ENCODE measurements at places on chromosomes 2 and 18.

- no peak for DNase-seq
Observed at GRCh38 chr2:205020673-205021072, 475.4 kb downstream of the PARD3B start.

DNA sequence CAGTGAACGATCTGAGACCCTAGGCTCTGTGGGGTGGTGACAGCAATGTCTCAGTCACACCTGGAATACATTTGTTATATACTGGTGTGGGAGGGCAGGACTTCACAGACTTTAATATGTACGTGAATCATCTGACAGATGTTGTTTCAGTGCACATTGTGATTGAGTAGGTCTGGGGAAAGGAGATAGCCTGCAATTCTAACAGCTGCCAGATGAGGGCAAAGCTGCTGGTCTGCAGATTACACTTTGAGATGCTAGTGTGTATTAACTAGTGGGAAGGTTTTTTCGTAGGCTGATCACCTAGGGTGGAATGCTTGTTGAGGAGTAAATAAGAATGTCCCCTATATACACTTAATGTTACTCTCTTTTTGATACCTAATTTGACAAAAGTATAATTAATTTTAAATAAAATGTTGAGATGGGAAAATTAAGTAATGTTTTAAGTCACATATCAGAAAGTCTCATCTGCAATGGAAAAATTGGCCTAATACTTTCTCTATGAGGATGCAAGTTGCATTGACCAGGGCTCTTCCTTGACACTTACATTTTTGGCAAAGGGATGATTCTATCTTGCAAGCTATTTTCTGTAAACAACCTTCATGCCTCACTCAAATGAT, 496.9 kb upstream of the HNMT start:
- DNase-seq, result peak; percentile 28

- DNase-seq, result no peak
Observed at GRCh38 chr2:209610631-209611030, 161.0 kb upstream of the UNC80 start.

DNA sequence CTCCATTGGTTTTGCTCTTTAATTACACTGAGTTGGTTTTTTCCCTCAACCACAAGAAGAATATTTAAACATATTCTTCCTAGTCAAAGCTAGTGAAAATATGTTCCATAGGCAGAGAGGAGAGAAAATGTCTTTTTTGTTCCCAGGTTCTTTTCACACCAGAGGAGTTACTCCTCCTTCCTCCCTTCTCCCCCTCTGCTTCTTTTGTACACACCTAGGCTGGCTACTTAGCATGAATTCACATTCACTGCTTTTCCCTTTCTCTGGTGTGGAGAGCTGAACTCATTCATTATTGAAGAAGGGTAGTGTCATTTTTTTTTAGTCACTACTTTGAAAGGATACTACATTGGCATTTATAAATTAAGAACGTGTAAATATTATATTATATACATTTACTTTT, 56.6 kb upstream of the UGP2 start:
- no peak for DNase-seq

- no peak for DNase-seq
Observed at GRCh38 chr2:75356865-75357264, 157.5 kb upstream of the TACR1 start.

- DNase-seq, result no peak
Observed at GRCh38 chr2:129914538-129915302, 64.7 kb upstream of the RAB6C start.

DNA sequence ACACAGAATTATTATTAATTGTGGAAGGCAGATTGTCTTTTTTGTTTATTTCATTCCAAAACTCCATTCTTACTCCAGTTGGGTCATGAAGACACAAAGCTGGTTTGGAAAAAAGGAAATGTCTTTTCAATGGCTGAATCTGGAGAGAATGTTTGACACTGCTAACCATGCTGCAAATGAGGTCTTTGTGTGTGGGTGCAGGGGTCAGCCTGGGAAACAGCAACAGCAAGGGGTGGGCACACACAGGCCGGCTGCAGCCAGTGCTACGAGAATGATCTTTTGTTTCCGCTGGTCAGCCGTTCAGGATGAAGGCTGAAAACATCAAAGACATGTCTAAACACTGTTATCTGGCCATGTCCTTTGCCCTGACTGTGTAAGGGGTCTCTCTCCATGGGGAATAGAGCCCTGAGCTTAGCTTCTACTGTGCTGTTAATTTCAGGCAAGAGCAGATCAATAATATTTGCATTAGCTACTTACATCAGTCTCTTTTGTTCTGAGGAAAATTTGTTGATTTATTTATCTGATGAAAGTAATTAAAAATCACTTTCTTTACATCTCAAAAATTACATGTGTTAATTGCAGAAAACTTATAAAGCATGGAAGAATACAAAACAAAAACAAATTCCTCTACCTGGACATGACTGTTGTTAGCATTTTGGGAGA, 33.3 kb upstream of the E2F6 start:
- DNase-seq, result no peak

GRCh38 chr2:39781697-39782096, 2.6 kb upstream of the THUMPD2 start:
- DNase-seq, result no peak

- DNase-seq, result no peak
Observed at GRCh38 chr18:35513181-35513936, 15.6 kb upstream of the INO80C start.

GRCh38 chr2:101956465-101957438, 35.0 kb upstream of the IL1R2 start:
- no peak for DNase-seq

- DNase-seq, result no peak
Observed at GRCh38 chr2:189179570-189179950, at the start of gene COL5A2. Gene COL5A2, minus strand, starts transcription at chr2:189179761. Its CDS starts 157 bp downstream, at chr2:189179604.

DNA sequence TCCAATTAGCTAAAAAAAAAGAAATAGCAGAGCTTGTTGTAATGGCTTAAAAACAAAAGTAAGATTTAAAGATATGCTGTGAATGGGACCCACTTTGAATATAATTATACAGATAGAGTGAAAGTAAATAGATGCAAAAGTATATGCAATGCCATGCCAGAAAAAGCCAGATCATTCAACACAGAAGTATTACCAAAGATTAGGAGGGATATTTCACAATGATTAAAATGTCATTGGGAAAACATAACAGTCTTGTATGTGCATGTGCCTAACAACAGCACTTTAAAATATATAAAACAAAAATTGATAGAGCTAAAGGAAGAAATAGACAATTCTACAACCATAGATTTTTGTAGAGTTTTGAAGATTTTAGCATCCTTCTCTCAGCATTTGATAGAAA, 19.9 kb upstream of the SIGLEC15 start:
- DNase-seq, result no peak

DNA sequence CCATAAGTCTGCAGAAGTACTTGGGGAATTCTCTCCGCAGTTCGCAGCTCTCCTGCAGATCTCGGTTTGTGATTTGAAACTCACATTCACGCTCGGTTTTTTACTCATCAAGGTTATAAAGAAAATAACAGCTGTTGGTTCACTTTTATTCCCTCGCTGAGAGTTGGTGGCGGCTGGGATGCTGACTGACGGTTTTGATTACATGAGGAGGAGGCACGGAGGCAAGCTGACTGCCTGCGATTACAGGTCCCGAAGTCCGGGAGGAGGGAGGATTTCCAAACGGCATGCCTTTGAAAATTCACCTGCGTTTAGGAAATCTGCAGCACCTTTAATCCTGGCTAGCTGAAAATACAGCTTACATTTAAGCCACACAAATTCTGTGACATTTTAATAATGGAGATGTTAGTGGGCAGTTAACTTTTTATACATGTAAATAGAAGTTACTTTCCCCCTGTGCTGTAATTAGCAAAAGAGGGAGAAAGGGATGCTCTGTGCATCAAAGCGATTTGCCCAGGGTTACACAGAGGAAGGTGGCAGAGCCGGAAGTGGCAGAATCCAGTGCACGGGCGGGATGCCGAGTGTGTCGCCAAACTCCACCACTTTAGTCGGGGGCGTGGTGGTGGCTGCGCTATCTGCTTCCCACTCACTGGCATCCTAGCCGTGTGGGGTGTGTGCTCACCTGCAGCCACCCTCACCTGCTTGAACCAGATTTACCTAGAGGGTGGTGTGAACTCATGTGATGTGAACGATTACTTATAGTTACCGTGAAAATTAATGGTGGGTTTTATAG, 14.7 kb downstream of the AGAP1 start:
- DNase-seq, result no peak

DNA sequence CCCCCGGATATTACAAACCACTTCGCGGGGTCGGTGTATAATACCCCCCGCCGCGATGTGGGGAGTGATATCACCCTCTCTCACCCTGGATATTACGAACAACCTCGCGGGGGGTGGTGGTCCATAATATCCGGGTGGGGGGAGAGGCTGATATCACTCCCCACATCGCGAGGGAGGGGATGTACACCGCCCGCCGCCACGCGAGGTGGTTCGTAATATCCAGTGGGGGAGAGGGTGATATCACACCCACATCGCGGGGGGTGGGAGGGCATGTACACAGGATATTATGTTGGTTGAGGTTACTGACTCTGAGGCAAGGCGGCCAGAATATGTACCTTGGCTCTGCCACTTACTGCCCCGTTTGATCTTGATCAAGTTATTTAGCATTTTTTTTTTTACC, 14.8 kb upstream of the CWC22 start:
- no peak for DNase-seq

GRCh38 chr2:59713577-59713976, 839.9 kb downstream of the BCL11A start:
- DNase-seq, result no peak

GRCh38 chr2:226059961-226060627, 660.6 kb downstream of the NYAP2 start:
- DNase-seq, result no peak

DNA sequence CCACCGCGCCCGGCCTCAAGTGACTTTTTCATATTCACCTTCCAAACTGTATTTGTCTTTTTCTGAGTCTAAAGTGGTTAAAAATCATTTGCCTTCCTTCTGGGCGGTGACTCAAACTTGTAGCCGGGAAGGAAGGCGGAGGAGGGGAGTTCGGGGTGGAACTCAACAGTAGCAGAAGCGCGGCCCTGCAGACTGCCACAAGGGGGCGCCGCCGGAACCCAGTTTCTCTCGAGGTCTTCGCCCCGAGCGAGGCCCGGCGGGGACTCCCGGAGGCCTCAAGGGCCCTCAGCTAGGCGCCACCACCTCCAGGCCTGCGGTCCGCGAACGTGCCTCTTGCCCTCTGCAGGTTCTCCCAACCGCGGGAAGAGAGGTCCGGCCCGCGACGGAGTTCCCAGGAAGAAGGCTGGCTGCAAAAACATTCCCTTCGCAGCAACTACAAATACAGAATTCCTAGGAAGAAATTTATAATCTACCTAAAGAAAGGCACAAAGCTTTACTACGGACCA, 16.8 kb upstream of the ITM2C start:
- peak; percentile 95 for DNase-seq

GRCh38 chr2:135198481-135198880, 146.4 kb downstream of the RAB3GAP1 start:
- no peak for DNase-seq

DNA sequence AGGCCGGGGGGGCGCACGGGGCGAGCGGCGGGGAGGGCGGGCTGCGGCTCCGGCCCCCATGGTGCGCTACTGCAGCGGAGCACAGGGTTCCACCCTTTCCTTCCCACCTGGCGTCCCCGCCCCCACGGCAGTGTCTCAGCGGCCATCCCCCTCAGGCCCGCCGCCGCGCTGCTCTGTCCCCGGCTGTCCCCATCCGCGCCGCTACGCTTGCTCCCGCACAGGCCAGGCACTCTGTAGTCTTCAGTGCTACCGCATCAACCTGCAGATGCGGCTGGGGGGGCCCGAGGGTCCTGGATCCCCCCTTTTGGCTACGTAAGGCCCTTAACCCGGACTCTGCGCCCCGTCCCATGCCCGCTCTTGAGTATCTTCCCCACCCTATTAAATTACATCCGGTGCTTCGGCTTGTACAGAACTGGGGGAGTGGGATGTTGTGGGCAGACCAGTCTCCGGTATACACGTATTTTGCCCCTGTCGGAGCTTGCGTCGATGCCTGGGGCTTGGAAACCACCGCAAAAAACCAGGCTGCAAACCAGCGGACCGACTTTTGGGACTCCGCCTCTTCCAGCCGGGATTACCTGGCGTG, 598 bp upstream of the WBP1 start:
- peak; percentile 83 for DNase-seq

- DNase-seq, result no peak
Observed at GRCh38 chr18:52387175-52387574, 47.2 kb downstream of the DCC start.

- no peak for DNase-seq
Observed at GRCh38 chr2:62495761-62496160, 10.2 kb downstream of the TMEM17 start.

- no peak for DNase-seq
Observed at GRCh38 chr2:207354462-207354861, 175.3 kb upstream of the CREB1 start.

GRCh38 chr2:10140841-10141610, 18.5 kb downstream of the RRM2 start:
- DNase-seq, result no peak

- DNase-seq, result no peak
Observed at GRCh38 chr2:97348265-97348664, 235.3 kb downstream of the ANKRD36 start.

DNA sequence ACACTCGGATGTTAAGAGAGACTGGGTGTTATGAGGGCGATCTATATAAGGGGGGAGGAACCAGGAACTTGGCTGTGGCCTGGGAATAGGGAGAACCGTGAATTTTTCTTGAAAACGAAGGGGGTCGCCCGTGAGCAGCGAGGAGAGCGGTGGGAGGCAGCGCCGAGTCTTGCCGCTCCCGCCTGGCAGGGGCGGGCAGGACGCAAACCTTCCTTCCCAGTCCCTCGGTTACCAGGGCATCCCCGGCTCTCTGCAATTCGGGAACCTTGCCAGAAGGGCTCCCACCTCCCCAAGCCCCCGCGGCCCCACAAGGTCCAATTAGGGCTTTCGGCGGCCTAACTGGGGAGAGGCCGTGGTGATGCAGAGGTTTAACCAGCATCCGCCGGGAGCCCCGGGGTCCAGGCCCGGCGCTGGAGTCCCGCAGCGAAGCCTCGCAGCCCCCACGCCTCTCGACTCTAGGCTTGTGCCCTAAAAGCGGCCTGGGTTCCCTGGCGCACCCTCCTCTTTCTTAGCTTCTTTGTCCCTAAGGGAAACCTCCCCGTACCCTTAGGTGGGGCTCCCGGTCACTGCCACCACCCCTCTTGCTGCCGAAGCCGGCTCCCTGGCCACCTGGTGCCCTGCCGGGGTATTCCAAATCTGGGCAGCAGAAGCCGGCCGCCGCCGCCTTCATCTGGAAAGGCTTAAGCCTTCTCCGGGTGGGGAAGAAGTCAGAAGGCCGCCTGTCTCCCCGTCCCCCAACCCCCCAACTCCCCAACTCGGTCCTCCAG, 680 bp upstream of the FHOD3 start:
- DNase-seq, result no peak
